ENCODE measurements at places on chromosomes 3 and 15.

- no peak for DNase-seq
Measured at GRCh38 chr15:85693277-85693676, 101.4 kb downstream of the KLHL25 start.

- DNase-seq = no peak
Measured at GRCh38 chr3:60990442-60990730, 260.9 kb downstream of the FHIT start.

- DNase-seq = no peak
Measured at GRCh38 chr3:111936191-111936841, 42.5 kb upstream of the ABHD10 start.

- no peak for DNase-seq
Measured at GRCh38 chr15:81091889-81092558, 42.0 kb upstream of the CFAP161 start.

DNA sequence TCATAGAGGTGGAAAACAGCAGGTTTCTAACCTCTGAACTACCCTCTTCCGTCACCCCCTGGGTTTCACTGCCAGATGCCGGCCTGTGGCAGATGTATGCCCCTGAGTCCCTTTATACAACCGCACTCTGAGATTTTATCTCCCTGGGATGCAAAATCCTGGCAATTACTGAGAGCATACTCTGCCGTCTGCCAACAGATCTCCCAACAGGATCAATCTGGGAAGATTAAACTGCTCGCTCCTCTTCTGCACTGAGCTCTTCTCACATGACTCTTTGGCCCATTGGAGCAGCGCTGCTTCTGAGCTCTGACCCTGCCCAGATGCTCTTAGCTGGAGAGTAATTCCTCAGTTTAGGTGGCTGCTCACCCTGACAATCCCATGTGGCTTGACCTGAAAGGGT is 133.2 kb downstream of the LIPC start:
- DNase-seq = no peak

- no peak for DNase-seq
Measured at GRCh38 chr3:127374086-127375010, 86.5 kb upstream of the PRR20G start.
